ENCODE measurements at places on chromosomes 3 and 15.

- H3K4me1 ChIP-seq, result peaks cover 21% of the 10 kb centered on the region
- H3K27ac ChIP-seq, result no peak overlapping the region
- DNase-seq, result no peak
- no peak overlapping the region for H3K4me3 ChIP-seq
Measured at GRCh38 chr3:141333836-141334626, 34.3 kb upstream of the ZBTB38 start.

GRCh38 chr3:119681279-119681678, 4.1 kb upstream of the COX17 start:
- H3K36me3 ChIP-seq, result no peaks in the 10 kb centered on the region
- peaks cover 4% of the 10 kb centered on the region for H3K4me1 ChIP-seq
- DNase-seq, result no peak
- no peak overlapping the region for H3K4me3 ChIP-seq
- no peaks in the 10 kb centered on the region for H3K27me3 ChIP-seq
- H3K27ac ChIP-seq, result no peak overlapping the region

GRCh38 chr15:98555173-98555515, 93.2 kb upstream of the IGF1R start:
- no peaks in the 10 kb centered on the region for H3K4me1 ChIP-seq
- H3K4me3 ChIP-seq, result no peak overlapping the region
- no peak overlapping the region for H3K27ac ChIP-seq

DNA sequence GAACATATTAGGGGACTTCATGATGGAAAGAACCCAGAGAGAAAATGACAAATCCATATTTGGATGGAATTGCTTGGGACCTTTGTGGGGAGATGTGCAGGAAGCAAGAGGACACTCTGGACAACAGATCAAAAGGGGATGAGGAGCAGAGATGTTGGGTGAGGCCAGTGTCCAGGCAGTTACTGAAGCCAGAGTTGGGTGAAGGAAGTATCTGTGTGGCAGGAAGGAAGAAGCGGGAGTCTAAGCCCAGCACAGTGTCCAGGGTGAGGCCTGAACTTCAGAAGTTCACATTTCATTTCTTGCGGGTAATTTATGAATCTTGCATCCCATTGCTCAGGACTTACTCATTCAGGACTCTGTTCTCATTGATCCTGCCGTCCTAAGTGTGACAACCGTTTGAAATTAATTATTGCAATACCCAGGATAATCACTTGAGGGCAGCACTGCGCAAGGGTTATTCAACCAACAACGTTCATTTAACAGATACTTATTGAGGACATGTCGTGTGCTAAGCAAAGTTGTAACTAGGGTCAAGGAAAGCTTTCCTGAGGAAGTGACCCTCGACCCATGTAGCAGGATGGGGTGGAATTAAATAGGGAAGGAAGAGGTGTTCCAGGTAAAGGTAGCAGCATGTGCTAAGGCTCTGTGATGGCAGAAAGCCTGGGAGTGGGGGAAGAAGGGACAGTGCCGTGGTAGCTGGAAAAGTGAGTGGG, 61.3 kb upstream of the CMTM8 start:
- H3K27ac ChIP-seq, result no peak overlapping the region
- peaks cover 3% of the 10 kb centered on the region for H3K4me1 ChIP-seq
- H3K36me3 ChIP-seq, result no peaks in the 10 kb centered on the region
- H3K4me3 ChIP-seq, result no peak overlapping the region
- no peak for DNase-seq
- no peaks in the 10 kb centered on the region for H3K27me3 ChIP-seq

DNA sequence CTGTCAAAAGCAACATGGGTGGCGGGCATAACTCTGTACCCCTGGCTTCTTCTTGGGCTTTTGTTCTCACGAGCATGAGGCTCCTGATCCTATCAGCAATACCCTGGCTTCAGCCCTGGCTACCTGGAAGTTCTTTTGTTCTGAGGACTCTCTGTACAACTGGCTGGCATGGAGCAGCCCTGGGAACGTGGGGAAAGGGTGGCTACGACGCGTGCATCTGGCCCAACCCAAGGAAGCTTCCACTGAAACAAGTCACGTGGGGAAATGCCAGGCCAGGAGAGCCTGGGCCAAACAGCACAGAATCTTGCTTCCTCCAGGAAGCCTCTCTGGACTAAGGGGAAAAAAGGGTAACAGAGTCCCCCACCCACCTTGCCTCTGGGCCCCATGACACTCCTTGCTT, 22.7 kb upstream of the ATP2B2 start:
- H3K4me3 ChIP-seq, result no peak overlapping the region
- H3K27ac ChIP-seq, result no peak overlapping the region
- no peaks in the 10 kb centered on the region for H3K4me1 ChIP-seq
- peaks cover 12% of the 10 kb centered on the region for H3K27me3 ChIP-seq

- H3K4me1 ChIP-seq, result no peaks in the 10 kb centered on the region
- no peak for DNase-seq
- no peaks in the 10 kb centered on the region for H3K36me3 ChIP-seq
- no peaks in the 10 kb centered on the region for H3K27me3 ChIP-seq
Measured at GRCh38 chr3:157999246-157999645, 107.0 kb downstream of the SHOX2 start.

GRCh38 chr3:146523531-146523930, 20.9 kb downstream of the PLSCR1 start:
- no peak for DNase-seq
- H3K4me1 ChIP-seq, result no peaks in the 10 kb centered on the region
- no peak overlapping the region for H3K27ac ChIP-seq
- H3K27me3 ChIP-seq, result no peaks in the 10 kb centered on the region
- H3K36me3 ChIP-seq, result peaks cover 61% of the 10 kb centered on the region

GRCh38 chr15:29815000-29815710, 7.1 kb downstream of the TJP1 start:
- H3K27ac ChIP-seq, result peak overlapping the region; percentile 23
- peaks cover 28% of the 10 kb centered on the region for H3K36me3 ChIP-seq
- H3K27me3 ChIP-seq, result no peaks in the 10 kb centered on the region
- peaks cover 68% of the 10 kb centered on the region for H3K4me1 ChIP-seq

GRCh38 chr3:121562148-121562547, 5.6 kb upstream of the ARGFX start:
- H3K36me3 ChIP-seq, result no peaks in the 10 kb centered on the region
- H3K27ac ChIP-seq, result no peak overlapping the region
- H3K27me3 ChIP-seq, result no peaks in the 10 kb centered on the region
- H3K4me3 ChIP-seq, result no peak overlapping the region

GRCh38 chr3:57699591-57699990, 6.7 kb upstream of the DENND6A start:
- no peaks in the 10 kb centered on the region for H3K27me3 ChIP-seq
- no peak overlapping the region for H3K27ac ChIP-seq
- peaks cover 17% of the 10 kb centered on the region for H3K4me1 ChIP-seq
- H3K36me3 ChIP-seq, result no peaks in the 10 kb centered on the region

- no peaks in the 10 kb centered on the region for H3K36me3 ChIP-seq
- no peaks in the 10 kb centered on the region for H3K27me3 ChIP-seq
- no peak overlapping the region for H3K27ac ChIP-seq
- no peak for DNase-seq
Measured at GRCh38 chr3:128001576-128001975, 50.7 kb upstream of the SEC61A1 start.

- no peak overlapping the region for H3K4me3 ChIP-seq
- DNase-seq, result no peak
- no peaks in the 10 kb centered on the region for H3K36me3 ChIP-seq
Measured at GRCh38 chr3:19539518-19540392, 391.4 kb downstream of the KCNH8 start.

DNA sequence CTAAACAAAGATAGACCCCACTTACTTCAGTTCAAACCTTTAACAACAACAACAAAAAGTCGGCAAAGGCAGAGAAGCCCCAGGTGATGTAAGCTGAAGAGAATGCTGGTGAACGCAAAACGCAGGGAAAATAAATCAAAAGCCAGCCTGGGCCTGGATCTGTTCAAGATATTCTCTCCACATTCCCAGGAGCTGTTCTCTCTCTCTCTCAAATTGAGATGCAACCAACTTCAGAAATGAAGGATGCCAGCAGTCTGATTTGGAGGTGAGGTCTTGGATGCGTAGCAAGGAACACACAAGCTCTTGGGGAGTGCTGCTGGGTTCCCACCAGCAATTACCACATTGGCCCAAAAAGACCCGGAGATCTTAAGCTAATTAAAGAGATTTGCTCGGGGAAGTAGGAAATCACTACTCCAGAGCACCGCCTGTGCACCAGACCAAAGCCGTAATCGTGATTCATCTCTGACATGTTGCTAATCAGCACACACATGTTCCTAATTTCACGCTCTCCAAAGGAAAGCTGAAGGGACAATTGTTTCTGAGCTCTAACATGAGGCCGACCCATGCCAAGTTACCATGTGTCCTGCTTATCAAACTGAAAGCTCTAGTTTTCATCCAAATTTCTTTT, 37.1 kb downstream of the IL17RD start:
- H3K4me1 ChIP-seq, result no peaks in the 10 kb centered on the region
- no peak for DNase-seq
- H3K27ac ChIP-seq, result no peak overlapping the region
- H3K4me3 ChIP-seq, result no peak overlapping the region
- no peaks in the 10 kb centered on the region for H3K36me3 ChIP-seq

- no peak overlapping the region for H3K27ac ChIP-seq
- H3K4me1 ChIP-seq, result no peaks in the 10 kb centered on the region
- H3K27me3 ChIP-seq, result no peaks in the 10 kb centered on the region
Measured at GRCh38 chr3:53718462-53718861, 127.8 kb downstream of the CHDH start.

DNA sequence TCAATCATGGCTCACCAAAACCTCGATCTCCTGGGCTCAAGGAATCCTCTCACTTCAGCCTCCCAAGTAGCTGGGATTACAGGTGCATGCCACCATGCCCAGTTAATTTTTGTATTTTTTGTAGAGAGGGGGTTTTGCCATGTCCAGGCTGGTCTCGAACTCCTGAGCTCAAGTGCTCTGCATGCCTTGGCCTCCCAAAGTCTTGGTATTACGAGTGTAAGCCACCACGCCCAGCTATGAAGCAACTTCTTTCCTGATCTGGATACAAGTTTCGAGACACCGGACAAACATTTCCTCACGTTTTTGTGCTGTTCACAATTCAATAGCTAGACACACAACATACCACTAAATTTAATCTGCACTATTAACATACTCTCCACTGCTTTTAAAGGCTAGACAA, 3.4 kb upstream of the SYNM start:
- H3K4me3 ChIP-seq, result no peak overlapping the region
- H3K27me3 ChIP-seq, result no peaks in the 10 kb centered on the region
- no peak for DNase-seq
- H3K4me1 ChIP-seq, result no peaks in the 10 kb centered on the region
- no peaks in the 10 kb centered on the region for H3K36me3 ChIP-seq
- no peak overlapping the region for H3K27ac ChIP-seq

GRCh38 chr3:126341755-126342150, 15.5 kb downstream of the KLF15 start:
- no peaks in the 10 kb centered on the region for H3K27me3 ChIP-seq
- peak; percentile 37 for DNase-seq
- no peak overlapping the region for H3K4me3 ChIP-seq
- H3K4me1 ChIP-seq, result no peaks in the 10 kb centered on the region
- no peak overlapping the region for H3K27ac ChIP-seq

GRCh38 chr3:37907906-37908305, 46.2 kb downstream of the CTDSPL start:
- no peaks in the 10 kb centered on the region for H3K27me3 ChIP-seq
- H3K36me3 ChIP-seq, result no peaks in the 10 kb centered on the region
- no peak overlapping the region for H3K27ac ChIP-seq
- no peak for DNase-seq
- H3K4me3 ChIP-seq, result no peak overlapping the region

DNA sequence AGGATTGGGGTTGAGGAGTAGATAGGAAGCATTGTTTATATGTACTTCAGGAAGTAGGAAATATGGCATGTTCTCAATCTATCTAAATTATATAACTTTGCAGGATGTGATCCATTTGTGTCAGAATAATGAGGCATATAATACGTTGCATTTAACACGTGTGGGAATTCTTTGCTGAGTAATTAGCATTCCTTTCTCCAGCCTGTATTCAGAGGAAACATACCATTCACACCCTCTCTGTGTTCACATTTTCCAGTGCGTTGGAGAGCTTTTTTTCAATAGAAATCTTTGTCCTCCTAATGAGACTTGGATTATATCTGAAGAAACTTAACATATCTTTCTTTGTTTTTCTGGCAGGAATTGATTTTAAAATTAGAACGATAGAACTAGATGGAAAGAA, 33.0 kb upstream of the APH1B start:
- H3K27ac ChIP-seq, result peak overlapping the region; percentile 28
- no peak for DNase-seq
- H3K27me3 ChIP-seq, result no peaks in the 10 kb centered on the region

DNA sequence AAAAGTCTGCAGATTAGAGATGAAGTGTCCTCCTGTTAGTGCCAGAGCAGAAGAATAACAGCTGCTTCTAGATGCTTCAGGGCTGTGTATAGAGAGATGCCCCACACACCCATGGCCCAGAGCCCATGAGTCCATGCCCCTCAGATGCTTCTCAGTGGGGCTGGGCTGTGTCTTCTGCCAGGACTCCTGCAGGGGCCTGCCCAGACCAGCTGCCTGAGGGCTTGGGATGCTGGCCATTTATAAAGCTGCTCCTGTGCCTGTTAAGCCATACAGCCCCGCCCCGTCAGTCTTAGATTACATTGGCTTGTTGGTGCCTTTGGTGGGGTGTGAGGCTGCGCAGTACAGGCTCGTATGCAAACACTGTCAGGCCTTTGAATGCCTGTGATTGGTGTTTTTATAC, 318.0 kb upstream of the CTDSPL start:
- no peaks in the 10 kb centered on the region for H3K27me3 ChIP-seq
- no peaks in the 10 kb centered on the region for H3K36me3 ChIP-seq
- H3K4me3 ChIP-seq, result no peak overlapping the region
- DNase-seq, result no peak
- no peaks in the 10 kb centered on the region for H3K4me1 ChIP-seq
- no peak overlapping the region for H3K27ac ChIP-seq

DNA sequence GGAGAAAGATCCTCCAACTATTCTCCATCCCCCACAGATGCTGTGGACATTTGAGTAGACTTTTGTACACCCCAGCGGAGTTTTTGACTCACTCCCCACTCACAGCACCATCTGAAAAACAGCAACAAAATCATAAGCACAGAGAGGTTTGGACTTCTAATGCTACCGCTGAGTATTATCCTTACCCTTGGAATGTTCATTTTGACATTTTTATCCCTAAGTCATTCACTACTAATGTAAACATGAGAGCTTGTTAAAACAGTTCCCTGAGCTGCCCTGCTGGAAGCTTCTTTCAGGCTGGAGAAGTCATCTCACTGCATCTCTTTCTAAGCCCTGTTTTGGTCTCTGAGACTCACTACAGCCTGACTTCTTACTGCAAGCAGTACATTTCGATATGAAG, 1045.9 kb downstream of the MCTP2 start:
- no peak for DNase-seq
- no peaks in the 10 kb centered on the region for H3K27me3 ChIP-seq
- H3K27ac ChIP-seq, result no peak overlapping the region

Measured in RWPE2 (cell line).